ENCODE measurements at places on chromosomes 7 and 10.

DNA sequence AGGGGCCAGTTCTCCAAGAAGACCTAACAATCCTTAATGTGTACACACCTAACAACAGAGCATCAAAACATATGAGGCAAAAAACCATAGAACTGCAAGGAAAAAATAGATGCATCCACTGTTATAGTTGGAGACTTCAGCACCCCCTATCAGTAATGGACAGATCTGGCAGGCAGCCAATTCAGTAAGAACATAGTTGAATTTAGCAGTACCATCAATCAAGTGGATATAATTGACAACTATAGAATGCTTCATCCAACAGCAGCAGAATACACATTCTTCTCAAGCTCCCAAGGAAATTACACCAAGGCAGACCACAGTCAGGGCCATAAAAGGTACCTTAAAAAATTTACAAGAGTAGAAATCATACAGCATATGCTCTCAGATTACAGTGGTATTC lies 42.2 kb downstream of the POLL start:
- no peak for DNase-seq

DNA sequence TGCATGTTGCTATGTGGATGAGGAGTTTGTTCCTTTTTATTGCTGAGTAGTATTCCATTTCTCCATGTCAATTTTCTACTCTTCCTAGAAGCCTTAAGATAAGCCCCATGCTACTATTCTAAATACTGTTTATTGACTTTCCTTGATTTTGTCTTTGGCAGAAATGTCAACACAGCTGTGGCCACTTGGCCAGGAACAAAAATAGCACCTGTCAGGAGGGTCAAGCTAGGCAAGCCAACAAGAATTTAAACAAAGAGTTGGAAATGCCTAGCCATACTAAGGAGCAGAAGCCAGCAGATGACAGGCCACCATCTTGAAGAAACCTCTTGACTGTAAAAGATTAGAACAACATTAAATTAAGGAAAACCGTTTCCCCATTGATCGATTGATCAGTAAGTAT lies 34.7 kb downstream of the JAZF1 start:
- DNase-seq, result no peak

- no peak for DNase-seq
These were observed 134.3 kb downstream of the C10orf90 start for GRCh38 chr10:126536148-126536547.

DNA sequence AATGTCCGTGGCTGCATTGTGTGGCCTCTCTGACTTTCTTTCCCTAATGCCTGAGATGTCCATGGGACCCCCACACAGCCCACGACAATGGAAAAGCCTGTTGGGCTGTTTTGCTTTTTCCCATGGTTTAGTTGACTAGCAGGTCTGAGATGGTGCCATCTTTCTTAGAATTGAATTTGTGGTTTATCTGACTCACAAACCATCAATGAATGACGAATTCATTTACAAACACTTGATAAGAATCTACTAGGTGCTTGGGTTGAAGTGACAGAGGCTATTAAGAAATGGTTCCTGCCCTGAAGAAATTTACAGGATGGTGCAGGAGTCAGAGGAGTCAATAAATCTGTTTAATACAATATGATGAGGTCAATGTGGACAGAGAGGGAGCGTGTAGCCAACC lies 75.4 kb downstream of the OTUD1 start:
- DNase-seq, result no peak

DNA sequence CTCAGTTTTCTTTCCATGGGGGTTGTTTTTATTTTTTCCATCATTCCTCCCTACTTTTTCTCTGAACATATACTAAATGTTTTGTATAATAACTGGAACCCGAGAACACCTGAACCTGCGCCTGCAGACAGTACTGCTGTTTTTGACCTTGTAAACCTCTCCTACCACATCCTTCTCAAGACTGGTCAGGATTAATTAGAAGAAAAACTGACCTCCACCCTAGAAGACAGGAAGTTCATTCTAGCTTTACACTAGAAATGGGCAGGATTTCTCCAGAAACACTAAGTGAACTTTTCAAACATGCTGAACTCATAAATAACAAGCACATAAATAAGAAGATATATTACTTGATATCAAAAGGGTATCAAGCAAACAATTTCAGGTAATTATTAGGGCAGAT lies 751 bp upstream of the HYCC1 start:
- no peak for DNase-seq

DNA sequence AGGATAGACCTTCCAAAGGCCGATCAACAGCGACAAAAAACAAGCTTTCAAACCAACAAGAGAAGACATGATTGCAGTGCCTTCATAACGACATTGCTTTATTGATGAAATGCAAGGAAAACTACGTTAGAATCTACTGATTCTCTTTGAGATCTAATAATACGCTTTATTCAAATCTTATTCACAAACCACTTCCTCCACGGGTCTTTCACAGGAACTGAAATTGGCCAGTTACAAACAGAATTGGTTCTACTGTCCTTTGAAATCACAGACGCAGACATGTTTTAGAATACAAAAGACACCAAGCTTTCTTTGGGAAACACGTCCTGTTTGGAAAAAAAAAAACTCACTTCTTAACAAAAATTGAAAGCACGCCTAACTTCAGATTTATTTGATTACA lies 74.7 kb upstream of the SEPHS1 start:
- no peak for DNase-seq

DNA sequence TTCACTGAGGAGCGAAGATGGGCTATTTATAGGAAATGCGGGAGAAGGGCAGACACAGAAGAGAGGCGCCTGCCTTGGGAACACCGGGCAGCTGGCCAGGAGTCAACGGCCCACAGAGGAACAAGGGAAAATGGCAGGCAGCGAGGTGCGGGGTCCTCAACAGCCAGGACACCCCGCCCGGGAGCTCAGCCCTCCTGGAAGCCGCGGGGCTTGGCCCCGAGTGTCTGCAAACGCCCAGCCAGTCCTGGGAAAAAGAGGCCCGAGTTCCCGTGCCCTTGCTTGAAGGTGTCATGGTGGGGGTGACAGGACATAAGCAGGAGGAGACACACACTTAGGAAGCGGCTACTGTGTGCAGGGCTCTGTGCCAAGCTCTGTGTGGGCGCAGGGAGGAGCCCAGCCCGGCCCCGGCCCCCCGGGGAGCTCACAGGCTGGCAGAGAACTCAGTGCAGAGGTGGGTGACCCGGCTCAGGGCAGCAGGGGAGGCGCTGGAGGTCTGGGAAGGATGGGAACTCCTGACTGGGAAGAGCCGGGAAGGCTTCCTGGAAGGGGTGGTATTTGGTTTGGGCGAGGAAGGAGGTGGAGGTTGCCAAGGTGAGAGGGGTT lies 79.9 kb downstream of the ELFN1 start:
- DNase-seq, result no peak

DNA sequence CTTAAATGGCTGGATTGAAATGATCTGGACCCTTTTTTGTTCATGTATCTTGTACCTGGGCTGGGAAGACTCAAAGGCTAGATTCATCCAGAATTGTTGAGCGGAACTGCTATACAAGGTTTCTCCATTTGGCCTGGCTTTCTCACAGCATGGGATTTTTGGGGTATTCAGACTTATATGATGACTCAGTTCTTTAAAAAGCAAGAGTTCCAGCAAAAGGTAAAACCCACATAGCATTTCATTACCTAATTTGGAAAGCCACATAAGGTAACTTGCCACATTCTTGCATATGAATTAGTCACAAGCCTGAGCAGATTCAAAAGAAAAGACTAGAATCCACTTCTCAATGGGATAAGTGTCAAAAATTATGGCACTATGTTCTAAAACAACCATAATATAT lies 137.4 kb downstream of the HGF start:
- no peak for DNase-seq

DNA sequence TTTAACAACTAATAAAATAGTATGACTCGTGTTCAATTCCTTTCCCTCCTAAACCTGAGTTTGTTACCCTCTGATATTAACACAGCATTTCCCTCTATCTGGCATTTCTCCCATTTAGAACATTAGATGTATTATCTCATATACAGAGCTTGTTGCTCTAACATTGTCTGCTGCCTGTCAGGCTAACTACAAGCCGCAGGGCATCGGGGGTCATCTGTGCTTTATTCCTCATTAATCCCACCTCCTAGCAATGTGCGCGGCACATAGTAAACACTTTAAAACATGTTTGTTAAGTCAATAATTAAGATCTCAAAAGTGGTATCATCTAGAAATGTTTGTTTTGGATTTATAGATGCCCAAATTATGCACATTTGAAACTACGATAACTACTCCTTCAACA lies 52.9 kb upstream of the NEBL start:
- no peak for DNase-seq

DNA sequence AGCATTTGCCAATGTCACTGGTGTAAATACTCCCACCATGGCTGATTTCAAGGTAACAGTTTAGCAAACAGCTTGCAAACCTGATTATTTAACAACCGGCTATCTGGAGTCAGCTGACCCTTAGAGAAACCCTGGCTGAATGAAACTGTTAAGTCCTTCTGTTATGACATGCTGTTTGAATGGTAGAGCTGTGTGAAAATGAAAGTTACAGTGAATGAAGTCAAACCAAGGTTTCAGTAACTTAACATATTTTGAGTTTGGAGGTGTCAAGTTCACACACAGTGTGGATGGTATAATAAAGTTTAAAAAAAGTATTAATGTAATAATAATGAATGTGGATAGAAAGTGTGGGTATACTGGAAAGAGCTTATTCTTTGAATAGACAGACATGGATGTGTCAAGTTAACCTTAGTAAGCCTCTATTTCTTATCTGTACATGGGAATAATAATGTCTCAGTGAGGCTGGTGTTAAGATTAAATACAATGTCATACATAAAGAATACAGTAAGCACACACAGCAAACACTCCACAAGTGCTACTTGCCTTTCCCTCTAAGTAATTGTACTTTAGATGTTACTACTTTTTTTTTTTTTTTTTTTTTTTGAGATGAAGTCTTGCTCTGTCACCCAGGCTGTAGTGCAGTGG lies 150.4 kb downstream of the TAX1BP1 start:
- DNase-seq, result no peak

DNA sequence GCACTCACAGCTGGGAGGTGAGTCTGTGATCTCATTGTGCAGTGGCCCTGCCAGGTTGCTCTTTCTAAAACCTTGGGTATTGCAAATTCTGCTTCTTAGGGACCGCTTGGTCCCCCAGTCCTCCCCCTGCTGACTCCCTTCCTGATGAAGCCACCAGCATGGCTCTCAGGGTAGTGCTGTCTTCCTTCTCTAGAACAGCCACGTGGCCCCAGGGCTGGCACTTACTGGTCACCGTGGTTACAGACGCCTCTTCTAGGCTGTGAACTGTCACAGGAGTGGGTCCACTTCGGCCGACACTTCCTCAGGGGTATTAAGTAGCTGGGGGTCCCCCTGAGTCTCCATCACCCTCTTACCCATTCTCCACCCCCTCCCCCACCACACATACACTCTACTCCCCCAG lies 2.7 kb upstream of the HTRA1 start:
- no peak for DNase-seq

- no peak for DNase-seq
These were observed 5.4 kb upstream of the MYPN start for GRCh38 chr10:68103901-68104300.

- DNase-seq, result no peak
These were observed 25.6 kb downstream of the CACUL1 start for GRCh38 chr10:118729200-118729599.

DNA sequence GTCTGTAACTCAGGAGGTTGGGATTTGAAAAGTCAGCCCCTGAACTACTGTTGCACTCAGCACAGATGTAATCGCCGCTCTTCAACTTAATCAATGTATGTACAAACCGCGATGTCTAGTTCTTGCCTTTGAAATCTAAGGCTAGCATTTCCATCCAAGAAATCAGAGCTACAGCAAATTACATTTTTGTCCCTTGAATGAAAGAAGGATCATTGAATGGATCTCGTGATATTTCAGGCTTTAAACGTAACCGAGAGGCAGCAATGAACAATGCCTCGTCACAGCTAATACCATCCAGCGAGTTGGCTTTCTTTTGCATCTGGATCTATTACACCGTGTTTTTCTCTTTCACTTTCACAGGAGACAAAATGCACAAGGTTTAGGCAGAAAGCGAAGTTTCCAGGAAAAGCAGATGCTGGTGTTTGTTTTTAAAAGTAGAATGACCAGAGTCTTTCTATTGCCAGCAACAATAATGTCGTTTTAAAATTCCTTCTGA lies 5.5 kb downstream of the SKIDA1 start:
- no peak for DNase-seq
